ENCODE measurements at places on chromosomes 7 and 10. TPM values are rescaled to one million over a fixed set of nuclear protein-coding genes. Genes with fewer than 3 reads are reported as not detected.

GRCh38 chr10:5890452-5890915, 441 bp downstream of the FBH1 start:
- DNase-seq: peak; percentile 18

- no peak for DNase-seq
Observed at GRCh38 chr7:99143521-99143852, 421 bp downstream of the SMURF1 start.

DNA sequence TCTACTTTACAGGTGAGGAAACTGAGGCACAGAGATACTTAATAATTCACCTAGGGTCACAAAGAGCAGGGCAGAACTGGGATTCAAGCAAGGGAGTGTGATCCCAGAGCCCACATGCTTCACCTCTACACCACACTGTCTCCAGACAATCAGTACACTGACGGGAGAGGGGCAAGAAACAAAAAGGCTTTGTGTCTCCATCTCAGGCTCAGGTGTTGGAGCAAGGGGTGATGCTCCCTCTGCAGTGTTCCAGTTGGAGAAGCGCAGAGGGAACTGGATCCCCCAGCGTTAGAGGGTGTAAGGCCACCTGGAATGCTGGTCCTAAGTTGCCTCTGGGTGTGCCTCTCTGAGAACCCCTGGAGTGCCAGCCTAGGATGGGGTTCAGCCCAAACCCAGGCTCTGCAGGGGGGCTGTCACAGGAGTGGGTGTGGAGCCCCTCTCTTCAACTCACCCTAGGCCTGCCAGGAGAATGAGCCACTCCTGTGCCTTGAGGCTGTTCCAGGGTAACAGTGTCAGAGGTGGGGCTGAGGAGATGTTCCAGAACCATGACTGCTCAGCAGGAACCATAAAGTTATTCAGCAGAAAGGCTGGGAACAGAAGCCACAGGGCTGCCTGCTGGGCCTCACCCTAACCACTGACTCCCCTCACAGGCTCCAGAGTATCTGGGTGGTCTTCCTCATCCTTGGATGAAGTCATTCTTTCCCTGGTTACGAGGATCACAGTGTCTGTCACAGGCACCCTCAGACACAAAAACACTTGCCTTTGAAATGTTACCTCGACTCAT, 5.5 kb downstream of the RBP4 start:
- DNase-seq: no peak

- no peak for DNase-seq
Observed at GRCh38 chr10:104396581-104396980, 42.9 kb downstream of the CFAP58 start.

Gene RET
- 0.77 TPM for total RNA-seq

Gene FRMD4A
- 26.9 TPM for total RNA-seq

Gene SFRP5
- not detected for total RNA-seq

- no peak for DNase-seq
Observed at GRCh38 chr7:95298091-95298490, 26.2 kb downstream of the PON1 start.

Gene SFTPA2
- not detected for total RNA-seq

DNA sequence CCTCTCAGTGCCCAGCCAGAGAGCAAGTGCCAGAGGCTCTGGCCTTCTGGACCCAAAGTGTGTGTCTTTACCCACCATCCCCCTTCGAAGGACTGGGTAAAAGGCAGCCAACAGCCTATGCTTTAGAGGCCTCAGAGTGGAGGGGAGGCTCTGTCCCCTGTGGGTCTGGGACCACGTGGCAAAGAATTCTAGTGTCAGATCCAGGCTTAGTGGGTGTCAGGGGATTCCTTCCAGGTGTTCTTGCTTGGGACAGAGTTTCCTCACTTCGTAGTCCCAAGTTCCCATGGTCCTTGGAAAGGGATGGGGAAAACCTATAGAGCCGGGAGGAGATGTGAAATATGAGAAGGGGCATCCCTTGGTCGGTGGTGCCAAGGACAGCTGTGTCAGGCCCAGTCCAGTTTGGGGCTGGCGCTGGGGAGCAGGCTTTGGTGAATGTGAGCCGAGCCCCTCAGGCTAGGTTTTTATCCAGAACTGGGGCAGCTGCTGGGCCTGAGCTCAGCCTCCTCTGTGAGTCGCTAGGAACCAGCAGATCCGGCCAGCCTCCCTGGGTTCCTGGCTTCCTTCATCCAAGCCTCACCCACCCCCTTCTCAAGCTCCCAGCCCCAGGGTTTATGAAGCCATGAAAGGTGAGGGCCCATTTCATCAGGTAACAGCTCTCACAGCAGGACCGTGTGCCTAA, 71.2 kb downstream of the C10orf105 start:
- DNase-seq: no peak

Gene GNAT3
- total RNA-seq: not detected

Data from fibroblast of lung (primary cell).